ENCODE measurements at places on chromosomes 6 and 20.

GRCh38 chr6:134819236-134819635 lies 130.7 kb downstream of the ALDH8A1 start:
- DNase-seq: no peak

DNA sequence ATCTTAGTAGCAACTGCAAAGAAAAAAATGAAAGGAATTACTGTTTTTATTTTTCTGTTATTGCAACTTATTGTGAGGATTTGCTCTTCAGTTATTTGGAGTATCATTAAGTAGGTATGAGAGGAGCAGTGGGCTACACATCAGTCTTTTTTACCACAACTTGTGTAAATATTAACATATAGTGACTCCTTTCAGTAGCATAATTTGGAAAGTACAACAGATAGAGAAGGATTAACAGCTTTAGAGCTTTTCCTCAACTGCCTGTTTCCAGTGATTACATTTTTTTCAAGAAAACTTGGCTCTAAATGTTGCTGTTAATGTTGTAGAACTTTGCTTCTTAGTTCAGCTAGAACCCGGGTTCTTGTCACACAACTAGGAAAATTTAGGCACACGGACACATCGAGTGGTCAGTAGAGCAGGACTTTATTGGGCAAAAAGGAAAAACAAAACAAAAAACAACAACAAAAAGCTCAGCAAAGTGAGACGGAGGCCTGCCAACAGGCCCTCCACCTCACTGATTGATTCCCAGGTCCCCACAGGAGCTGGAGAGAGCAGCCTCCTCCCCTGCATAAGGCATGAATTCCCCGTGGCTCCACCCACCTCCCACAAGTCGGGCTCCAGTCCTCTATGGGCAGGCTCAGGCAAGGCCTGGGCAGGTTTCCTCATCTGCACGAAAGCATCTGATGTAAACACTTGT lies 75.1 kb downstream of the ADGRG6 start:
- no peak for DNase-seq

- no peak for DNase-seq
These were observed 29.8 kb downstream of the ADGRG6 start for GRCh38 chr6:142331601-142332000.

DNA sequence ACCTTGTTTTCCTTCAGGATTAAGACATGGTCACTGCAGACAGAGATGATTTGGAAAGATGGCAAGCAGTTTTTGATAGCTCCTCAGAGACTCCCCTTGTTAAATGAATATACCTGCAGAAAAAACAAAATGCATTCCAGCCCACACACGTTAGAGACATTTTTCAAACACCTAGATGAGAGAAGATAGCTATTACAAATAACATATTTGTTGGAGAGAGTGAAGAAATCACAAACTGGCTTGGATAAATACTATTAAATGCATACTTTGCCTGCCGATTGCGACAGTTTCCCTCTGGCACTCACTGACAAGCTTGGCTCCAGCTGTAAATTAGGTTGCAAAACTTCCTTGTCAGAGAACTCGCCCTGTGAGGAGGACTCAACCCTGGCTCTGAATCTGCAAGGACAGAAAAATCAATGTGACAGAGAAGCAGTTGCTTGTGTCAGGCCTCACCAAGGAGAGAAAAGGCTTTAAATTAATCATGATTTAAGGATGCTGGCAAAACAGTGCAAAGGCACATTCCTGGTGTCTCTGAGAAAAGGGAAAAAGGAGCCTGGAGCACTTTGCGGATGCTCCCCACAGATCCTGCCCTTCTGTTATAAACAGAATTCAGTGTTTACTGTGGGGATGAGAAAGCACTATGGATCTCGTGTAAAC lies 423.7 kb upstream of the MARCKS start:
- DNase-seq: no peak

GRCh38 chr6:169163411-169163901 lies 90.2 kb downstream of the THBS2 start:
- DNase-seq: no peak

GRCh38 chr6:40722553-40723258 lies 135.5 kb upstream of the LRFN2 start:
- no peak for DNase-seq

- no peak for DNase-seq
These were observed 113.5 kb downstream of the CDYL start for GRCh38 chr6:4889701-4890100.

DNA sequence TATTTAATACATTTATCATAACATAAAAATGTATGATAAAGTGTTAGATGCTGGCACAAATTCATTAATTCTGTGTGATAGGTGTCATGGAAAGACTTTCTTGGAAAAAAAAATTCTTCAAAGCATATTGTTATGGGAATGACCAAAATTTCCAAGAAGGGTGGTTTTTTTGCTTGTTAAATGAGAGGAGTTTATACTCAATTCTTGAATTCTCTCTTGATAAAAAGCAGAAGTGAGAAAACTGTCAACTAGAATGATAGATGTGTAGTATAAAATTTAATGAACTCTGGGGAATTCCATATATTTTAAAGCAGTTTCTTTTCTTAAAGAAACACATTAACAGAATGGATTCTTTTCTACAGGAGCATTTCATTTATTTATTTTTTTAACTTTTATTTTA lies 62.0 kb upstream of the SNAP91 start:
- DNase-seq: no peak

DNA sequence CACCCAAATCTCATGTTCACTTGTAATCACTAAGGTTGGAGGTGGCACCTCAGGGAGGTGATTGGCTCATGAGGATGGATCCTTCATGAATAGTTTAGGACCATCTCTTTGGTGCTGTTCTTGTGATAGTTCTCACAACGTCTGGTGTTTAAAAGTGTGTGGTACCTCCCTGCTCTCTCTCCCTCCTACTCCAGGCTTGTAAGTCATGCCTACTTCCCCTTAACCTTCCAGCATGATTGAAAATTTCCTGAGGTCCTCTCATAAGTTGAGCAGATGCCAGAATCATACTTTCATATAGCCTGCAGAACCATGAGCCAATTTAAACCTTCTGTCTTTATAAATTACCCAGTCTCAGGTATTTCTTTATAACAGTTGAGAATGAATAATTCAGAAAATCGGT lies 16.6 kb downstream of the HLA-A start:
- no peak for DNase-seq

All from esophagus squamous epithelium (tissue), 5 donors.